ENCODE measurements at places on chromosomes 5 and 9.

- no peak for DNase-seq
Observed at GRCh38 chr9:38389313-38389712, 3.2 kb upstream of the ALDH1B1 start.

GRCh38 chr5:106680330-106680729 is 990.4 kb downstream of the EFNA5 start:
- DNase-seq, result no peak

- no peak for DNase-seq
Observed at GRCh38 chr9:101417977-101418376, 17.6 kb downstream of the ALDOB start.

- DNase-seq, result no peak
Observed at GRCh38 chr5:142521706-142522105, 164.2 kb downstream of the FGF1 start.

- DNase-seq, result no peak
Observed at GRCh38 chr9:117875886-117876285, 171.7 kb downstream of the TLR4 start.

GRCh38 chr9:3099646-3100045 is 255.8 kb upstream of the PUM3 start:
- DNase-seq, result no peak

- DNase-seq, result no peak
Observed at GRCh38 chr9:128072144-128073021, 4.4 kb downstream of the SLC25A25 start.

GRCh38 chr9:10649076-10649475 is 36.3 kb upstream of the PTPRD start:
- no peak for DNase-seq

DNA sequence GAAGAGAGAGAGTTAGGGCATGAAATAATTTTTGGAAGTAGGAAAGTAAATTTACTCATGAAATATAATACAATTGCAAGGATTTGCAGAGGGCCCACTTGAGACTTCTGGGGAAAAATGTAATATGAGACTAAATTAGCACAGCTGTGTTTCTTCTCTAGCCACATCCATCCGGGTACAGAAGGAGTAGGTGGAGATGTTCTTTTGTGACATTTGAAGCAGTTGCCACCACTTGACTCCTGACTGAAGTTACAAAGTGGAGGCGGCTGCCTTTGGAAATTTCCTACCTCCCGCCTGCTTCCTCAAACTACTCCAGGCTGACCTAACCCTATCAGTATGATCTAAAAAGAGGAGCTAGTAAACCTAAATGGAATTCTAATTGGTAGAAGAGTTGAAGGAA is 58.1 kb upstream of the SHISAL2B start:
- DNase-seq, result no peak

DNA sequence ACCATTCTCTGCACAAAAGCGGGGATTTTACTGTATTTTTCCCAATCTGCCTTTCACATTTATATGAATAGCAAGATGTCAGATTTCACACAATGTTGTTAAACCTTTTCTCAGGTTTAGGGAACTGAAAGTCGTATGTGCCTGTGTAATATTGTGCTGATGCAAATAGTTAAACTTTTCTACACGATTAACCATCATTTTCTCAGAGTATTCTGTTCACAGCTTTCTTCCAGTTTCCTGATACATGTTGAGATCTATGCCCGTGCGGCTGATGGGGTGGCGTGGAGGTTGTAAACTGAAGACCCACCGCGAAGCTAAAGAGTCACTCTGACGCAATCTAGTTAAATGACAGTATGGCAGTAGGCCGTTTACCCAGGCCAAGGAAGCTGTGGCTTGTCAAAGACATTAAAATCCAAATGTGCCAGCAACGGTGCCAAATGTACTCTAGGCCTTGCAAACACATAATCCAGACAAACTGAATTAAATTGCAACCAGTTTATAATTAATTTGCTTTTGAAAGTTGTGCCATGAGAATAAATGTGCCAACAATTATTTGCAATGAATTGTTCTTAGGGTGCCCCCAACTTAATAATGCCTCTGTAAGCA is 145.7 kb downstream of the EBF1 start:
- no peak for DNase-seq

- no peak for DNase-seq
Observed at GRCh38 chr5:145497052-145497451, 338.1 kb downstream of the PRELID2 start.

- no peak for DNase-seq
Observed at GRCh38 chr5:73282383-73282782, 109.4 kb downstream of the TMEM174 start.

GRCh38 chr5:167624053-167624452 is 667.4 kb upstream of the WWC1 start:
- no peak for DNase-seq

DNA sequence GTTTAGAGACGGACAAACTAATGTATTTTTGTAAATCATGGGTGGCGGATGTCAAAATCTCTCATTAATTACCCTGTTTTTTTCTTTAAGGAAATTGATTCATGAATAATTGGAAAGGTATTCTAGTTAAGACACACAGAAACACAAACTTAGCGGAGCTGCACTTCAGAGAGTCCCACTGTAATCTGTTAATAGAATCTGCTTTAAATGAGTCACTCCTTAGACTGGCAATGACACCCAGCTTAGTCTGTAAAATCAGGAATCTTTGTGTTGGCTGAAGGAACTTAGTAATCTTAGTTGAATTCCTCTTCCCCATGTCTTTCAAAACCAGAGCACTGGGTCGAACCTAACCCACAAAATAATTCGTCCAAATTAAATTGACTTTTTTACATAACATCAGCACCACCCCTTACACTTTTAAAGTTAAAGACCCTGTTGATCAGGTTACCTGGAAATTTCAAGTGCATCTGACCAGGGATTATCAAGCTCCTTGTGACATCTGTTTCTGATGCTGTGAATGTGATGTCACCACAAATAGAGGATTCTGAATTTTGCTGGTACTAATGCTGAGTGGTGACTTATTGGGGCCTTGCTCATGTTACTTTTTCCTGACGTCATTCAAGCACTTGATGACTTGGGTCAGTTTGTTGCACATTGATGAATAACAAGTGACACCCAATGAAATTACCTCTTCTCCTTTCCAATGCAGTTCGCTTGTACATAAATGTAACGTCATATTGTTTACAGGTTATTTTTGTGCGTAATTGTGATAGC is 313.6 kb downstream of the KCTD16 start:
- DNase-seq, result no peak

DNA sequence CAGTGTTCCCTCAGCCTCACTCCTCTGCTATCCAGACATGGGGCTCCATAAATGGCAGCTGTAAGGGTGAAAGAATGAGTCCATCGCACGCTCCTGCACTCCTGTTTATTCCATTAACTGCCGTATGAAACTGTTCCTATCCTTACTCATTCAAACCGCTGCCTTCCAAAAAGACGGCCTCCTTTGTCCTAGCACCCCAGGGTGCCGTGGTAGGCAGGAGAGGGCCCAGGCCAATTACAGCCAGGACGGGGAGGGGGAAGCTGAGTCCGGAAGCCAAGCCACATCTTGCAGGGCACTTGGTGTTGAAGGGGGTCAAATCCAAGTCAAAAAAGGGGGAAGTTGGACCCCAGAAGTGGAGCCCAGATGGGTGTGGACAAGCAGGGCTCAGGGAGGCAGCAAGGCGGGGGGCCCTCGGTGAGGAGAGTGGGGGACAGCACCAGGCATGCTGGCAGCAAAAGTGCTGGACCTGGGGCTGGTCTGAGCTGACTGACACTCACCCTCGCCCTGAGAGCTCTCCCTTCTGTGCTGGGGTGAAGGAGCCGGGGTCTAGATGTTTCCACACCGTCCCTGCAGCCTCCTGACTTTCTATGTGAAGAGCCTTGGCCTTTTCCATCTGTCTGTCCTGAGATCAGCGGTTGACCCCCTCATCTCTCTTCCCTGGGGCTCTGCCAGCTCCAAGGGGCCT is 63.3 kb downstream of the COL23A1 start:
- DNase-seq, result no peak

DNA sequence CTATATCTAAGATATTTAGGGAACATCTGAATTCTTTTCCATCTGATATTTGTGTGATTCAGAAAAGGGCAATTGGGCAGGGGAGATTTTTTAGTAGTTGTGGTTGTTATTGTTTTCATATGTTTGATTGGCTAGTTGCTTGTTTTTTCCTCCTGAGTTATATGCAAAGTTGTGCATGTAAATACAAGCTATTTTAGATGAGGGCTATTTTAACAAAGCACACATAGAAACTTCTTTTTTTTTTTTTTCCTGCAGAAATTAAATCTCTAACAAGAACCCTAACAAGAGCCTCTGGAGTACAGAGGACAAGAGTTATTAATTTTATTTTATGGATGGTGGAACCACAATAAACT is 559.1 kb downstream of the CETN3 start:
- DNase-seq, result no peak

DNA sequence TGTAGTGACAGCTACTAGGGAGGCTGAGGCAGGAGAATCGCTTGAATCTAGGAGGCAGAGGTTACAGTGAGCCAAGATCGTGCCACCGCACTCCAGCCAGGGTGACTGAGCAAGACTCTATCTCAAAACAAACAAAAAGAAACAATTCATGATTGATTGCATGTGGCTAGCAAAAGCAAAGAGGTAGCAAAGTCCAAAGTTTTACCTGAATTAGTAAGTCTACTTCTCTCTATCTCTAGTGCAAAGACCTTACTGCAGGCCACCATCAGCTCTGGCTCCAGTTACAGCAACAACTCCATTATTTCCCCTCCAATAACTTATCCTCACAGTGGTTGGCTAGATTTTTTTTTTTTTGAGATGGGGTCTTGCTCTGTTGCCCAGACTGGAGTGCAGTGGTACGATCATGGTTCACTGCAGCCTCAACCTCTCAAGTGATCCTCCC is 6.2 kb upstream of the SAR1B start:
- DNase-seq, result no peak

DNA sequence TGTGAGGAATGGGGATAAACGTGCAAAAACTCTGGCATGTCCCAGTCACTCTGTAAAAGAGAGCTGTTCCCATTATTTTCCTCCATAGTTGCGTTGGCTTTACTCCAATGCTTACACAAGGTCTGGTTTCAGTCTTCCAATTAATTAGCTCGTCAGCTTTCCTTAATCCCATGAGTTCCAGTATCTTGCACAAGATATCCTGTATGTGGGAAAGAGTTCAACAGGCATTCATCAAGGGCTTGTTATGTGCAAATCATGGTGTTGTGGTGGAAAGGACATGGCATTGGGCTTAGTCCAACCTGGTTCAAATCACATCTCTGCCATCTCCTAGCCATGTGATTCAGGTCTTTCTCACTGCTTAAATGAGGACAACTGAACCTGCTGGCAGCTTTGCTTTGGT is 77.5 kb upstream of the PANK3 start:
- DNase-seq, result no peak

- no peak for DNase-seq
Observed at GRCh38 chr9:14941501-14942405, 31.5 kb upstream of the FREM1 start.

DNA sequence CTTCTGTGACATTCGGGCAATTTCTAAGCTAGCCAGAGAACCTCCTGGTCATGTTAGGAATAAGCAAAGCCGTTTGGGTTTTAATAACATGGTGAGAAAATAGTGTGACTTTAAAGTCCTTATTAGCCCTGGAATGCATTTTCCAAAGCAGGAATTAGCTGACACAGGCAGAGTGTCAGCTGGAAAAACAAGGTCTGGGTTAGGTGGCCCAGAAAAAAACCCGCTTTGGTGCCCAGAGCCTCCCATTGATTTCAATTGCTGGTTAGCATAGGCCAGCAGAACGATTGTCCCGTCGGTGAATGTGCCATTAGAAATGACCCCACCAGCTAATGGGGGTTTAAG is 62.1 kb upstream of the CPEB4 start:
- DNase-seq, result no peak

- no peak for DNase-seq
Observed at GRCh38 chr9:34625186-34625486, 3.7 kb downstream of the ARID3C start.

- DNase-seq, result no peak
Observed at GRCh38 chr5:96761618-96762017, 46.1 kb downstream of the ERAP1 start.

DNA sequence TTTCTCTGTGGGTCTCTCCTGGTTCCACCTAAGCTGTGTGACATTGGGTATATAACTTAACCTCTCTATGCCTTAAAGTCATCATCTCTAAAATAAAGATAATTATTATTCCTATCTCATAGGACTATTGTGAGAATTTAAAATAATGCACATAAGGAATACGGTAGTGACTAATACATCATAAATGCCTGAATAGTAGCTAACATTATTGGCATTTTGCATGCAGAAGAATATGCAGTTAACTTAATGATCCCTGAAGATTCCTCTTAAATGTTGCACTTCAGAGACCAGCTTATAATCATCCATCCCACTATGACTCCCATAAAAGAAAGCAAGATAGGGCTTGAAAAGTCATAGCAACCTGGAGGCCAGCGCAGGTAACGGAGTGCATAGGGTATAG is 32.4 kb downstream of the OXCT1 start:
- DNase-seq, result no peak

DNA sequence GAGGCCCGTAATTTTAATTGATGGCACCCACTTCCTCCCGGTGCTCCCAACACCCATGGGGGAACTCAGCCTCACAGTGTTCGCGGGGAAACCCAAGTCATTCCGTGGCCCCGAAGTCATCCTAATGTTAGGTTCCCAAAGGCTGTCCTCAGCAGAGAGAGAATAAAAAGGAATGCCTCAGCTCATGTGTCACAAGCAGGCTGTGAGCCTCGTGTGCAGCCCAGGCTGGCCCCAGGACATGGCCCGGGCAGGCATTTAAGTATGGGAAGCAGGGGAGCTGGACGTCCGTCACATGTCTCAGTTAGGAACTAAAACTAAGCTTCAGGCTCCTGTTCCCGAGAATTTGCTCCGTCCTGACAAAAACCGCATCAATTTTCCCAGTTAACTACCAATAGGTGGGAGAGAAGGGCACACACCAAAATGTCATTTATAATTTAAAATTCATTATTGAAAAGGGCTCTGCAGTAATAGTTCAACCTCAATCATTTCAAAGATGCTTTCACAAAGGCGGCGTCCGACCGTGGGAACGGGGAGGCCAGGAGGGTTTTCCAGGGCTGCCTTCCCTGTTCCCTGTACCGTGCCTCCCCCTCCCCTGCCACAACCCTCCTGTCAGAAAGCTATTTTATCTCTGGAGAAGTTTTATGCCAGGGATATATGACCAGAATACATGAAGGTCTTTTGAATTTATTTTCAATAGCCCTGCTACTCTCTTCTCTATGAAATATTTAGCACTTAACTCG is 137.3 kb downstream of the FSTL4 start:
- no peak for DNase-seq

DNA sequence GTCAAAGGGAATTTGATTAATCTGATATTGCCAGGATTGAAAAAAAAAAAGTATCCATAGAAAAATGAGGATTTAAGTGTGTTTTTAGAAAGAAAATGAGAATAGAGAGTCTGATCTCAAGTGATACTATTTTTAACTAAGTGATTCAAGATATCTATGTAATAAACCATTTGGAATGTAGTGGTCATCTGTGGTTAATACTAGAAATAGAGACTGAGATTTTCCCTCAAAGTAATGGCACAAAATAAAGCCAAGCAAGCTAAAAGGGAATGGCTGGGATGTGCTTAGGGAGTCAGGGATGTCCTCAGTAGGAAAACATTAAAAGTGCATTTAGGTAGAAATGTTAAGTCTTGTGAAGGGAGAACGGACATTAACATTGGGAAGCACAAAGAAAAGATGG is 90.6 kb downstream of the FBXO4 start:
- no peak for DNase-seq

- DNase-seq, result no peak
Observed at GRCh38 chr5:106640511-106640910, 1030.2 kb downstream of the EFNA5 start.
